ENCODE measurements at places on chromosomes 7 and 10.

GRCh38 chr7:141497391-141497790 is 53.8 kb upstream of the AGK start:
- DNase-seq: no peak

- DNase-seq: peak; percentile 10
Measured at GRCh38 chr10:96833220-96834001, 1.3 kb downstream of the LCOR start.

DNA sequence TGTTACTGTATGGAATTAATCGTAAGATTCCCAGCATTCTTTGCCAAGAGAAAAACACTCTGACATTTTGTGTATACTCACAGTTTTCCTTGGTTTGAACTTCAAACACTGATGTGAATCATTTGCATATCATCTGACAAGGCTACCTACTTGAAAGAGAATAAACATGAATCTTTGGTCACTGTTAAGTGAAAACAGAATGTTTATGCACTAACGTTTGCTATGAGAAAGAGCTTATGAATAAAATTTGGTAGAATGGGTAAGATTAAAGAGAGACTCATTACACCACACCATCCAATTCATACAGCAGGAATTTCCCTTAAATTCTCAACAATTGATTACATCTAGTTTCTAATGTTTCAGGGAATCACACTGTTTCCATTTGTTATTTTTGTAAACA is 46.6 kb downstream of the MACC1 start:
- no peak for DNase-seq

DNA sequence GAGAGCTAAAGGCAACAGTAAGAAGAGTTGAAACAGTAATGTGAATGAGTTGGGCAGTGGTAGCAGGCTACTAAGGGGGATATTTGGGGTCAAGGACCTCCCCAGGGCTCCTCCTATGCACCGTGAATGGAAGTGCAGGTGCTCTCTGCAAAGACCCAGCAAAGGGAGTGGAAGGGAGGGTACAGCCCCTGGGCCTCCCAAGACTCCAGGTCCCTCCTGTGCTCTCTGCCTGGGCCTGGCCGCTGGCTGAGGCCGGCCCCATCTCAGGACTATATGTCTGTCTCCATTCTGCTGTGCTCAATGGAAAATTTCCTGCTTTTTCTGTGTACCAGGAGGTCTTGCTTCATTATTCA is 372.1 kb upstream of the MKI67 start:
- no peak for DNase-seq

GRCh38 chr10:28734938-28735759 is 57.8 kb downstream of the BAMBI start:
- DNase-seq: peak; percentile 55

DNA sequence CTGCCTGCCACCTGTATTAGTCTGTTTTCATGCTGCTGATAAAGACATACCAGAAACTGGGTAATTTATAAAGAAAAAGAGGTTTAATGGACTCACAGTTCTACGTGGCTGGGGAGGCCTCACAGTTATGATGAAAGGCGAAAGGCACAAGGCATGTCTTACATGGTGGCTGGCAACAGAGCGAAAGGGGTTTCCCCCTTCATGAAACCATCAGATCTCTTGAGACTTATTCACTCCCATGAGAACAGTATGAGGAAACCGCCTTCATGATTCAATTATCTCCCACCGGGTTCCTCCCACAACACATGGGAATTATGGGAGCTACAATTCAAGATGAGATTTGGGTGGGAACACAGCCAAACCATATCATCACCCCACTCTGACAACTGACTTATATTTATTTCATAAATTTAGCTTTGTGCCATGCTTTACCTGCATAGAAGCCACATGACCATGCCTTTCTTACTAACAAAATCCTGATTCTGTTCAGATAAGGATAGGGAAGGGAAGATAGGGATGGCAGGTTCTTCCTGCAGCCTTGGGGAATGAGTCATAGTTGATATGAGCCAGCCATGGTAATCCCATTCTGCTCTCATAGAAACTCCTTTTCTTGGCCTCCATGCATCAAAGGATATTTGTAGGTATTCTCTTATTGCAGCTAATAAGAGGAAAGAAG is 191.3 kb upstream of the AGK start:
- DNase-seq: no peak

DNA sequence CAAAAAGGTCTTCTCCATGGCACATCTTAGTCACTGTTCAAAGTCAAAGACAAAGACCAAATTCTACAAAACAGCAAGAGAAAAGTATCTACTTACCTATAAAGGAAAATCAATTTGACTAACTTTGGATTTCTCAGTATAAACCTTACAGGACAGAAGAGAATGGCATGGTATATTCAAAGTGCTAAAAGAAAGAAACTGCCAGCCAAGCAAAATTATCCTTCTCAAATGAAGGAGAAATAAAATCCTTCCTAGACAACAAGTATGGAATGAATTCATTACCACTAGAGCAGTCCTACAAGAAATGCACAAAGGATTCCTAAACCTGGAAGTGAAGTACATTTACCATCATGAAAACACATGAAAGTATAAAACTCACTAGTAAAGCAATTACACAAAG is 235.5 kb downstream of the STK31 start:
- no peak for DNase-seq

GRCh38 chr7:123784263-123784662 is 35.5 kb upstream of the WASL start:
- no peak for DNase-seq

DNA sequence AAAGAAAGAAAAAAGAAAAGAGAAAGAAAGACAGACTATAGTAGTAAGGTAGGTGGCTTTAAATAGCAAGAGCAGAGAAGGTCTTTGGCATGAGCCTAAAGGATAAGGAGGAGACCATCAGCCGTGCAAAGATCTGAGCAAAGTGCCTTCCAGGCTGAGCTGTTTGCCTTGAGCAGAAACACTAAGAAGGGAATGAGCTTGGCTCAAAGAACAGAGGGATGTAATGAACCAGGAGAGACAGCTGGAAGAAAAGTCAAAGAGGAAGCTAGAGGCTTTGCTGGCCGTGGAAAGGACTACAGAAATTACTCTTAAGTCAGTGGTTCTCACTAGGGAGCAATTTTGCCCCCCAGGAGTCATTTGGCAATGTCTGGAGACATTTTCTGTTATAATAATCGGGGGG is 228.6 kb downstream of the FGFR2 start:
- DNase-seq: no peak

- no peak for DNase-seq
Measured at GRCh38 chr10:119203006-119203405, 4.4 kb upstream of the GRK5 start.

DNA sequence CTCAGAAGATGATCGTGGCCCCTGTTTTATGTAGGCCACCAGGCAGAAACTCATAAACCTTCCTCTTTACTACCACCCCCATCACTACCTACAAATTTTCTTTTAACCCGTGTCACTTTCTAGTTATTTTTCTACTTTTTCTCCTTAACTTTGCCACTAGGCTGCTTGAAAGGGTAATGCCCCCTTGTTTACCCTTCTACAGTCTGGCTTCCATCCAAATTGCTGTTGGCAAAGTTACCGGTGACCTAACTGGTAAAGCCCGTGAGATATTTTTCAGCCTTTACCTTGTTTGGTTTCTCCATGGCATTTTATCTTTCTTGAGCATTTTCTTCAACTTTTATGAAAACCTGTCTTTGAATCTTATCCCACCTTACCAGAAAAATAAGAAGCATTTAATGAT is 153.0 kb downstream of the WNT2 start:
- peak; percentile 68 for DNase-seq

DNA sequence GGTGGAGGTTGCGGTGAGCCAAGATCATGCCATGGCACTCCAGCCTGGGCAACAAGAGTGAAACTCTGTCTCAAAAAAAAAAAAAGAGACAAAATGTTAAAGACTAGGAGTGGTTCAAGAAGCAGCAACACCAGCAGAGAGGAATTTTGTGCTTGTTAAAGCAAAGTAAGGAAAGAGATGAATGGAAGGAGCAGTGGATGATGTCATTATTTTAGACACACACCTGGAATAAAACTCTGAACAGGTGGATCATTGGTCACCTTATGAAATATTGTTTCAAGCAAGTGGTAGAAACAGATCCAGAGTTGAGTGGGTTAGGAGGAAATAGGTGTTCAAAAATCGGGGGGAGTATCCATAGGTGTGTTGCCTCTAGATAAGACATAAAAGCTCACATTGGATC is 129.7 kb upstream of the FRMD4A start:
- no peak for DNase-seq

DNA sequence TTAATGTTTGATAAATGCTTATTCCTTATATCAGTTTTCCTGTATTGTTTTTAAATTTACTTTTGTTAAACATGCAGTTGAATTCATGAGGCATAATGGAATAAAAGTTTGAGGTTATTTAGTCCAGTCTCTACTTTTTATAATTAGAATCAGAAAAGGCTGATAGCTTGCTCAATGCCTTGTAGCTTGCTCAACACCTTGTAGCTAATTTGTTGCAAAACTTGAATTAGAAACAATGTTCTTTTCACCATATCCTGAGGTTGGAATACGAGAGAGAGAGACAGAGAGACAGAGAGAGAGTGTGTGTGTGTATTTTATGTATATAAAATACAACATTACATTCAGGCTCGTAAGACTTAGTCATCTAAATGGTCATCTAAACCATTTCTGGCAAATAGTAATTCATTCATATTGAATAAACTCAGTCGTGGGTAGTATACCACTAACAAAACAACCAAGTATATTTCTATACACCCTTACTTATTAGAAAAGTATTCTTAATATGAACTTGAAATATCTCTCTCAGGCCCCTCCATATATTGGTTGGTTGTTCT is 243.5 kb downstream of the ADK start:
- DNase-seq: no peak

DNA sequence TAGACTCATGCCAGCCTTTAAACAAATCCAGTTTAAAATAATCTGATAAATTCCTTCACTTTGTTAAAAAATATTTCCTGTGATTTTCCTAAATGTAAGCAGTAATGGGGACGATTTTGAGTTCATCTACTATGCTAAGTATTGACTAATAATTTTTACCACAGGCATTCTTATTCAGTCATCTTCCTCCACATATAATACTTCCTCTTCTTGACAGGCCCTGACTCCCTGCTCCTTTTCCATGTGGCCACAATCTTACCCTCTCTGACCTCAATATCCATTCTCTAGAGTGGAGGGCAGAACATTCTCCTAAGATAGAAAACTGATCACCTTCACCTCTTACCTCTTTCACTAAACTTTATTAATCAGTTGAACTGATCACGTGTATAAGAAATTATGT is 7.8 kb downstream of the DNAJC2 start:
- DNase-seq: no peak

DNA sequence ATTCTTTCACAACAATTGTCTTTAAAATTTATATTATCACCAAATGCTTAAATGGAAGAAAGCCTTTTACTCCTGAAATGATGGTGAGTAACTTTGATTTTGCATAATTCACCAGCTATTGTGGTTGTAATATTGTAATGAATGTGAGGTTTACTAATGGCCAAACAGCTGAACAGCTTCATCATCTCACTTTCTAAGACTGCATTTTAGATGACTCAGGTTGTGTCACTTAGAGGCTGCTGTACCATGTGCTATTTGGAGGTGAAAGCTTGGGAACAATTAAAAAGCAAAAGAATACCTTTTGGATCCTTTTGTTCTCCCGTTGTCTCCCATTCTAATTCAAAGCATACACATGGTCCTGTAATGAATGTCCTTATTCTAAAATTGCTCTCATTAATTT is 604.0 kb upstream of the PFKP start:
- DNase-seq: no peak

- DNase-seq: no peak
Measured at GRCh38 chr10:70891627-70892026, 3.3 kb upstream of the PCBD1 start.

All from Calu3 (cell line).